ENCODE measurements at places on chromosomes 6 and 20.

DNA sequence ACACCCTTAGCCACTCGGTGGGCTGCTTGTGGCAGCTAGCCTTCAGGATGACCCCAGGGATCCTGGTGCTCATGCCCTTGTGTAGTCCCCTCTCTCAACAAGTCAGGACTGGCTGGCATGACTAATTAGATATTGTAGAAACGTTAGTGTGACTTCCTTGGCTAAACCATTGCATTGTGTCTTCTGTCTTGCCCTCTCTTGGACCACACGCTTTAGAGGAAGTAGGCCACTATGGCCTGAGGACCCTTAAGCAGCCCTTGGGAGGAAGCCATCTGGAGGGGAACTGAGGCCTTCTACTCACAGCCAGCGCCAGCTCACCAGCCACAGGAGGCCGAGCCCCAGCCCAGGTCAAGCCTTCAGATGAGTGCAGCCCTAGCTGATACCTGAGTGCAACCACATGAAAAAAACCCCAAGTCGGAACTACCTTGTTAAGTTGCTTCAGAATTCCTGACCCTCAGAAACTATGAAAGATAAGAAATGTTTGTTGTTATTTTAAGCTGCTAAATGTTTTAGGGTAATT lies 10.1 kb downstream of the ANGPT4 start:
- DNase-seq, result no peak

- DNase-seq, result no peak
Measured at GRCh38 chr6:76422511-76423213, 350.2 kb upstream of the IMPG1 start.

- no peak for DNase-seq
Measured at GRCh38 chr6:142725024-142725770, 219.8 kb downstream of the HIVEP2 start.

DNA sequence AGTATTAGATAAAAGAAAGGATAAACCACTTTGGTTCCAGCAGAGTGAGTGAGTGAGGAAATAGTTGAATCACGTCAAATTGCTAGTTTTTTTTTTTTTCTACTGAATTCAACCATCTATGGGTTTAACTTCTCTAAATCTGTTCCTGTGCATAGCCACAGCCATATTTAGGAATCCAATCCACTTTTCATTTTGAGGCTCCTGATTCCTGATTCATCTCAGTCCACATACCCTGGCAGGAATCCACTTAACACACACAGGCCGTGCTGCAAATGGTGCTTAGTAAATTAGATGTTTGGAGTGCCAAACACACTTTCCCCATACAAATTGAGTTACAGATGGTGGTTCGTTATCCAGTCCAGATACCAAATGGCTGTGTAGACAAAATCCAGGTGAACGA lies 220.3 kb downstream of the ALDH8A1 start:
- no peak for DNase-seq

DNA sequence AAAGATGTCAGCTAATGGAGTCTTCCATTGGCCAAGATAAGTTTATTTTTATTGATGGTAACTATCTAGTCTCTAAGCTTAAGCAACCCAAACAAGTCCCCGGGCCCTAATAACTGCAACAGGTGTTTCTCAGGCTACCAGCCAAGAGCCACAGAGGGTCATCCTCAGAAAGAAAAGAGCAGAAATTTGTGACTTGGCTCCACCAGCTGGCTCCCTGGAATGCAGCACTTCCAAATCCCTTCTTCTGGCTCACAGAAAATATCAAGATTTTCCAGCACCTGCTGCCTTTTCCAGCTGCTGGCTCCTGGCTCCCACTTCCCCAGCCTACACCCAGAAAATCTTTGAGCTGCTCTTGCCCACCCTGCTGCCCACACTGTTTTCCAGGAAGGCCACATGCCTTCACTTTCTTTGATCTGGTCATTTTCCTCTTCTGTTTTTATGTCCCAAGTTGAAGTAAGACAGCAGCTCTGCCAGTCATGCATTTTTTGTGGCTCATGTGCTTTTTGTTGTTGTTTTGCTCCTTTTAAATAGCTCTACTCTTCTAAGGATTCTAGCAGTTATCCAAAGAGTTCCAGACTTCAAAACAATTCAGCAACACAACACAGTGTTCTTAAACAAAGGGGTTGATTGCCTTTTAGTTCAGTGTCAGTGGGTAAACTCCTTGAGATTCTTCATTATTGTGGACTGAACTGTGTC lies 151.0 kb upstream of the SMLR1 start:
- DNase-seq, result no peak

GRCh38 chr6:89965441-89966227 lies 71.4 kb downstream of the GJA10 start:
- no peak for DNase-seq

DNA sequence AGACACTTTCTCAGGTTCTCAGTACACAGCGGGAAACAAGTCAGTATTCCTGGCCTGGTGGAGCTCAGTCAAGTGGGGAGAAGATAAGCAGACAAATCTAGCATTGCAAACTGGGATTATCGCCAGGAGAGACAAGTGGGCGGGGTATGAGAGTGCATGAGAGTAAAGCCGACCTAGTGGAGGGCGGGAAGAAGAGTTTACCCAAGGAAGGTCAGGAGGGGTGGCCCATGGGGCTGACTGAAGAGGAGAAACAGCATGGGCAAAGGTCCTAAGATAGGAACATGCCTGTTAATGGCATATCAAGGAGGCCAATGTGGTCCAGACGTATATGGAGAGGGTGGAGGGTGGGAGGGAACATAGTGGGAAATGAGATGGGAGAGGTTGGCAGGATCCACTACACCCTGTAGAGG lies 12.4 kb upstream of the CSNK2A1 start:
- no peak for DNase-seq

- no peak for DNase-seq
Measured at GRCh38 chr20:50913690-50914375, 17.4 kb downstream of the ADNP start.

DNA sequence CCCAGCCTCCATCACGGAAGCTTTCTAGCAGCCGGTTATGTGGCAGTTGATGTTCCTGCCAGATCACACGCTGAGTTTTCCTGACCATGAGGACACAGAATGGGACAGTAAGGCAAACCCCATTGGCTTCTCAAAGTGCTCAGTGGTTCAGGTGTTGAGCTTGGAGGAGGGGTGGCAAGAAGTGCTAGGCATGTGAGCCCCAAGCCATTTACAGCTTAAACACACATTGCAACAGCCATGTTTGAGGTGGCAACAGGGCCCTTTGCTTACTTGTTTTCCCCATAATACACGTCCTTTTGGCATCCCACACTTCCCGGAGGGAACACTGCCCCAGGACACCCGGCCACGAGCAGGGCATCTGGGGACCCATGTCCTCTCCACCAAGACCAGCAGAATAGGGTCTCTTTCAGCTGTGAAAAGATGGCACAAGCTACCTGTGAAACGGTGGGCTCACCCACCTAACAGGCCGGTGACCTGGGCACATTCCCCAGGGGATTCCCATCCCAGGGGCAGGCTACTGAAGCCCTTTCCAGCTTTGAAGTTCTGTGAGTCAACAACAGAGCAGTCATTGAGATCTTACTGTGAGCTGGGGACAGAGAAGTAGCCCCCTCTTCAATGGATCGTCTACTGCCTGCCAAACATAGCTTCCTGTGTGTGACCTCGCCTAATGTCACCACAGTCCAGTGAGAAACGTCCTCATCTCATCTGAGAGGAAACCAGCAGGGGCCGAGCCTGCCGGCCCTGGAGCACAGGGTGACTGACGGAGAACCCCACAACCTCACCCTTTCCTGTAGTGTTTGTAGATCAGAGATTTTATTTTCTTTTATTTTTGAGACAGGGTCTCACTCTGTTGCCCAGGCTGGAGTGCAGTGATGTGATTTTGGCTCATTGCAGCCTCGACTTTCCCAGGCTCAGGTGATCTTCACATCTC lies 4.0 kb upstream of the TLDC2 start:
- no peak for DNase-seq

DNA sequence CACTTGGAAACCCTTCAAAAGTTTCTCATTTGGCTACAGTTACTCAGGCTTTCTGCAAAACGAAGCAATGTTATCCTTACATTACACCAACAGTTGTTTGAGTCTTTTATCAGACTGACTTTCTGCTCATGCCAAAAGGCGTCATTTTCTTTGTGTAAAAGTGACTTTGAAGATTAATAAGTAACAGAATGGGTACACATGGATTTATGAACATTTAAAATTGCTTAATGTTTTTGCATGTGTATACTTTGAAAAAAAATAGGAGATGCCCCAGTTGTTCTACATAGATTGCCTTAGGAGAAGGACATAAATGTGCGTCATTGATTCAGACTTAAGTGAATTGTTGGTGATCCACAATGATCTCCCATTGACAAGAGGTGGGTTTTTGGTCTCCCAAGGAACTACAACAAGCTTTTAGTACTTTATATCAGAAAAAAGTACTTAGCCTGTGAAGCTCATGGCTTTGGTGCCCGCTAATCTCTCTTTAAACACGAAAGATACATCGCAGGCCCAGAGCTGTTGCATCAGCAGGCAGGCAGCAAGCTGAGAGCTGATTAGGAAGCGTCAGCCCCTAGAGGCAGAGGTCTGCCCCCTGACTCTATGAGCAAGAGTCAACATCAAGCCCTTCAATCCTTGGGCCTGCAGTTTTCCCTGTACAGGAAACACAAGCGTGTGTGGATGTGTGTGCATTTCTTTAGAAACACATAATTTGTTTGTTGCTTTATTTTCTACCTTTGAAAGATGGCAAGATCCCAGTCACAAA lies 45.9 kb downstream of the SLC22A3 start:
- DNase-seq, result no peak

DNA sequence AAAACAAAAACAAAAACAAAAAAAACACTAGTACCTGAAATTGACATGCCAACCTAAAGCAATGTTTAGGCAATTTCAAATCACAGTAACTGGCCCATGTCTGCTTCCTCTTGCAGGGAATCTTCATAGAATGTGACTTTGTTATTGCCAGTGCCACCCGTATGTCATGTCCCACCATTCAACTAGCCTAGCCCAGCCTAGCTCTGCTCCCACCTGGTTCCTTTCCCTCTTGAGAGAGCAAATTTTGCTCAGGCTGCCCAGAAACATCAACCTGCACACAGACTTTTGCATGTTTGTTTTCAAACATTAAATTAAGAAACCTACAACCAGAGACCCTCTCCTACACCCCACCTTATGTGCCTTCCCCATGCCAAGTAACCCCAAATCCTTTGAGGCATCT lies 124.8 kb upstream of the SLC2A12 start:
- no peak for DNase-seq

- peak; percentile 99 for DNase-seq
Measured at GRCh38 chr6:149454346-149454848, 30.4 kb downstream of the ZC3H12D start.

- peak; percentile 12 for DNase-seq
Measured at GRCh38 chr20:63070301-63070625, 63.5 kb upstream of the BHLHE23 start.

DNA sequence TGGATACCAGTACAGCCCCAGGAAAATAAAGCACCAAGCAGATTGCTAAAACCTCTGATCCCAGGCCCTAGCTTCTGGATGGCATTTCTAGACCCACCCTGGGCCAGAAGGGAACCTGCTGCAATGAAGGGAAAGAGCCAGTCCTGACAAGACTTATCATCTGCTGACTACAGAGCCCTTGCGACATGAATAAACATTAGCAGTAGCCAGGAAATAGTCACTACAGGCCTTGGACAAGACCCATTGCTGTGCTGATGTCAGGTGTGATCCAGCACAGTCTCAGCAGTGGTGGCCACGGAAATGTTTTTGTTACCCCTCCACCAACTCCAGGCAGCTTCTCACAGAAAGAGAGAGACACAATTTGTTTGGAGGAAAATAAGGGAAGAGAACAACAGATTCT lies 399.3 kb downstream of the HAO1 start:
- no peak for DNase-seq

GRCh38 chr6:22432060-22432459 lies 135.2 kb upstream of the PRL start:
- DNase-seq, result no peak

- no peak for DNase-seq
Measured at GRCh38 chr6:83872386-83873118, 13.1 kb downstream of the CYB5R4 start.

GRCh38 chr20:62044631-62045030 lies 21.1 kb downstream of the TAF4 start:
- DNase-seq, result peak; percentile 10

GRCh38 chr6:43515808-43516207 lies 918 bp downstream of the YIPF3 start:
- no peak for DNase-seq

- no peak for DNase-seq
Measured at GRCh38 chr20:45069261-45069660, 31.7 kb downstream of the KCNS1 start.

Data from left ventricle myocardium superior (tissue), 1 donor.